CD4-positive, alpha-beta T cell treated with Interferon gamma for 1 hour (primary cell): ENCODE measurements at places on chromosomes 6 and 20.

DNA sequence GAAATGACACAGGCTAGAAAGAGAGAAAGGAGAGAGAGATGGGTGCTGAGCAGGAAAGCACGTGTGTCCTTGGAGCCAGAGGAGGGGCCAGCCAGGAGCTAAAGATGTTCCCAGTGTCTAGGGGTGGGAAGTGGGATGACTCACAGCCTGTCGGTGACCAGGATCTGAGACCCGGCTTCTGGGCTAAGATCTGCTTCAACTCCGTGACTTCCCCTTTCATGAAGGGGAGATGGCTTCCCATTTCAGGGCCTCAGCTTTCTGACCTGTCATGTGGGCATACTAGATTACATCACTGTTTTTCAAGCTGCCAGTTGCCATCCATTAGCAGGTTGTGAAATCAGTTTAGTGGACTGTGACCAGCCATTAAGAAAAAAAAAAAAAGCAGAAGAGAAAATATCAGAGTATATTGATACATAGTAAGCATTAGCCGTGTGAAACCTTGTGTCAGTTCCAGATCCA lies 5.4 kb downstream of the TGM3 start:
- DNase-seq: peak; percentile 86

- no peak for DNase-seq
Observed at GRCh38 chr20:6530779-6531315, 236.6 kb upstream of the BMP2 start.

GRCh38 chr6:100276311-100277057 lies 188.2 kb downstream of the SIM1 start:
- no peak for DNase-seq

GRCh38 chr6:126034656-126035055 lies 48.3 kb downstream of the TRMT11 start:
- no peak for DNase-seq

- DNase-seq: no peak
Observed at GRCh38 chr20:14093652-14094051, 98.3 kb downstream of the MACROD2 start.

DNA sequence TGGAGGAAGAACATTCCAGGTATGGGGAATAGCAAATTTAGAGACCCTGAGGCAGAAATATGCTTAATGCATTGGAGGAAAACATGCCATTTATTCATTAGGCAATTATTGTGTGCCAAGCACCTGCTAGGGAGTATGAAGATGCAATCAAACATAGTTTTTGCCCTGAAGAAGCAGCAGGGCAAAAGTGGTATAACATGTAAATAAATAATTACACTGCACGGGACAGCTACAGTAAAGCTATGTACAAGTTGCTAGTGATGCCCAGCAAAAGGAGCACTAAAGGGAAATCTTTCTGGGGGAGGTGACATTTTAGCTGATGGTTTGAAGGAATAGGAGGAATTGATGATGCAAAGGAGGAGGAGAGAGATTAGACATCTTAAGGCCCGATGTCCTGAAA lies 624 bp upstream of the TJAP1 start:
- DNase-seq: no peak

- DNase-seq: no peak
Observed at GRCh38 chr6:52157301-52157941, 28.8 kb upstream of the IL17A start.

DNA sequence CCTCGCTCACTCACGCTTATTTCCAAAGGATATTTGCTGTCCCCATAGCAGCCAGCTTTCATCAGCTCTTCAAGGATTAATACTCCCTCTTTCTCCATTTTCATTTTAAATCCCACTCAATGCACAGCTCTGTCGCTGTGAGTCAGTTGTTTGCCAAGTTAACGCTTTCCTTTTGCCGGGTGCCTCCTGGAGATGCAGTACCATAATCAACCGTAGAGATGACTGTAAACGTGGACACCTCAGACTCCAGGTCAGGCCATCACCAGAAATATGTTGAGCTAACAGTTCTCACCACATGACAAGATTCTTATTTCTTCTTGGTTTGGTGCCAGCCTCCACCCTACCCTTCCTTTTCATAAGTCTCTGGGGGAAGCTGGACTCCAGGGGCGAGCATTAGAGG lies 66.6 kb upstream of the TAB2 start:
- no peak for DNase-seq

- no peak for DNase-seq
Observed at GRCh38 chr6:37971711-37972390, 152.3 kb downstream of the ZFAND3 start.

DNA sequence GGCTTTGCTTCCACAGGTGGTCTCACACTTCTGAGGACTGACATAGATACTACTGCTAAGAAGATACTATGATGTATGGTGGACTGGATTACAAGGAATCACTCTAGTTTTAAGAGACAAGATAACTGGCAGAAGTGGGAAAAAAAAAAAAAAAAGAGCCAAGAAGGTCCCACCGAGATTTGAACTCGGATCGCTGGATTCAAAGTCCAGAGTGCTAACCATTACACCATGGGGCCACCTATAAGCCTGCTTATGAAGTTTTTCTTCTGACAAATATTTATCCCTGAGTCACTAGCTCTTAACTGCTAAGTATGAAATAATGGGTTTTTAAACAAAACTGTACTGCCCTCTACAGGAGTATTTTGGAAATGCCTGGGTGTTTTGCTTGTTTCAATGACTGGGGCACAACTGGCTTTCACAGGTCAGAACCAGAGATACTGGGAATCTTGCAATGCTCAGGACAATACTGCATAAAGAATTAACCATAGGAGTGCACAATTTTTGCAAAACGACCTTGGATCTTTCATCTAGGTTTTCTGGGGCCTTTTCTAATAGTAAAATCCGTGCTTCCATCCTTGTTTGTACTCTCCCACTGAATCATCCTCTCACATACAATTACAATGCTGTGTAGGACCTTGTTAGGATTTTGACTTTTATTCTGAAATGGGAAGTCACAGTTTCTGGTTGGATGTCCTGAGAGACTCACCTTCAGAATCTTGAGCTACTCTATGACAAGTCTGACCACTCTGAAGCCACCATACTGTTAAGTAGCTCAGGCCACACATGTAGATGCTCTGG lies 116.3 kb downstream of the OR2B2 start:
- peak; percentile 32 for DNase-seq

GRCh38 chr6:24031496-24031895 lies 94.5 kb upstream of the NRSN1 start:
- no peak for DNase-seq

GRCh38 chr20:20489648-20490341 lies 121.9 kb downstream of the INSM1 start:
- DNase-seq: no peak

- DNase-seq: no peak
Observed at GRCh38 chr6:134046054-134046453, 6.4 kb downstream of the SLC2A12 start.

GRCh38 chr6:37705239-37706051 lies 7.8 kb upstream of the MDGA1 start:
- peak; percentile 77 for DNase-seq

- no peak for DNase-seq
Observed at GRCh38 chr6:73528897-73529296, 8.1 kb upstream of the EEF1A1 start.
